Activated CD8-positive, alpha-beta memory T cell treated with anti-CD3 and anti-CD28 coated beads, Interleukin-2, amount 50 U/mL, for 4 hours (primary cell): ENCODE measurements at places on chromosomes 7 and 10.

DNA sequence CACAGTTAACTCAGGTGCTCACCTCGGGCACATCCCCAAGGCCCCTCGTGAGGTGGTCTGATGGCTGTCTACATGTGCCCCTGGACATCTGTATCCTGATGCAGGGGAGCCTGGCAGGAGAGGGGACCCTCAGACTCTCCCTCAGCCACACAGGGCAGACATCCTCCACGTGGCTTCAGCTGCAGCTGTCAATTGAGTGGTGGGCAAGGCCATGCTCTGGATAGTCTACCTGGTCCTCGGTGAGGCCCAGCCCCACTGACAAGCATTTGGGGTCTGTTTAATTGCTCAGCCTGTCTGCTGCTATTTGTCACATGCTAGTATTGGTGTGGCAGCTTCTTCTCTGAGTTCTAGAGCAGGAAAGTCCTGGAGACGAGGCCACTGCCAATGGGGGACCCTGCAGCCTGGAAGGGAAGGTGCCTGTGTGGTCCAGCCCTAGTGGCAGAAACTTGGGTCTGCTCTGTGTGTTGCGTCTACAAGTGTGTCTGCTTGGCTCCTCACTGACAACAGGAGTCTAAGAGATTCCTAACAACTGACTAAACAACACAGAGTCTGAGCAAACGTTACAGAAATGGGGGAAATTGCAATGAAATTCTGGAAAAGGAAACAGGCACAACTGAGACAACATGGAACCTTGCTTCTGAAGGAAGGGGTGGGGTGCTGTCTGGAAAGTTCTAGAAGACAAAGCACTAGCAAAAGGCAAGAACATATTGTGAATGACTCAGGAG lies 59.3 kb upstream of the IGFBP3 start:
- no peak for DNase-seq

DNA sequence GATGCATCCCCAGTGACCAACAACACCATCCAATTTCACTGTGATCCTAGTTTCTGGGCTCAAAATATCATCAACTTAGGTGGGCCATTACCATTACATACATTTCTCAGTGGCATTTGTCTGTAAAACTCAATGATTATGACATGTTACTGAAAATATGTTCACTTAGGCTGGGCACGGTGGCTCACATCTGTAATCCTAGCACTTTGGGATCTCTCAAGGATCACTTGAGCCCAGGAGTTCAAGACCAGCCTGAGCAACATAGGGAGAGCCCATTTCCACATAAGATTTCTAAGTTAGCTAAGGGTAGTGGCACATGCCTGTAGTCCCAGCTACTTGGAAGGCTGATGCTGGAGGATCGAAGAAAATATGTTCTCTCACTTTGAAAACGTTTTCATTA lies 91.0 kb downstream of the TRIM24 start:
- no peak for DNase-seq

DNA sequence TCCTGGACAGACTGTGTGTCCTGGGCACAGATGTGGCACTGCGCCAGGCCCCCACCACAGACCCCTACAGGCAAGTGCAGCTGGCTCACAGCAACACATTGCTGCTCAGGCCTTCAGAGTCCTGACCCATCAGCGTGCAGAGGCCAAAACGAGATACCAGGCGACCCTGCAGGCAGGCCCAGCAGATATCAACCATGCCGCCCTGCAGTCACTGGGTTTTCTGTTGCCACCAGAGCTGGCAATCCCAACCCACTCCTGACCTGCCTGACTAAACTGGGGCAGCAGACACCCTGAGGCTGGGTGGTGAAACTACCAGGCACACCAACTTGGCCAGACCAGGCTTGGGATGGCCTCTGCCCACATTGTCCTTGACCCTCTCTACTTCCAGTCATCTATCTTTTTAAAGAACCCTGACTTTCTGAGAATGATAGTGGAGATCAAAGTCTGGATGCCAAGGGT lies 20.3 kb downstream of the ZCCHC24 start:
- DNase-seq: no peak

- DNase-seq: no peak
These were observed 196.7 kb upstream of the PHYHIPL start for GRCh38 chr10:58979711-58980110.

DNA sequence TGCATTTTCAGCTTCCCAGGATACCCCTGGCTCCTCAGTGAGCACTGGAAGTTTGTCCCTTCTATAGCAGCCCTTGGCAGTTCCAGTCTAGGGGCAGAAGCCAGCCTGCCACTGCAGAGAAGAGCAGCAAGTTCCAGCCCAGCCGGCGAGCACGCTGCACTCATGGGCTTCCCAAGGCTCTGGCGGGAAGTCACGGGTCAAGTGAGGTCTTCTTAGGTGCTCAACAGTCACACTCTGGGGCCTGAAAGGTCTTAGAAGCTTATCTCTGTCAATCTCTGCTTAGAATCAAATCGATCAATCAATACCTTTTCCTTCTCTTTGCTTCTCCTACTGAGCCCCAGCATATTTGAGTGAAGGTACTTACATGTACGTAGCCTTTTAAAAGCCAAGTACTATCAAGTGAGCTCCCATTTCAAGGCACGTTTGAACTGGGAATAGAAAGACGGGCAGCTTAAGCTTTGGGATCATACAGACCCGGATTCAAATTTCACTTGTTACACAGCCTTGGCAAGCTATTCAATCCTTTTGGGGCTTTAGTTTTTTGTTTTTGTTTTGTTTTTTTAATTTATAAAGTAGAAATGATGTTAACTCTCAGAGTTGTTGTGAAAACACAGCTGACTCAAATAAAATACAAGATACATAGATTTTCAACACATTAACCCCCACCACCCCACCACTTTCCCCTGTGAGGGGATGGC lies 152.6 kb upstream of the KLF14 start:
- no peak for DNase-seq

GRCh38 chr7:141209454-141209853 lies 135.6 kb downstream of the TMEM178B start:
- DNase-seq: no peak
